Colonic mucosa (tissue), 4 donors: ENCODE measurements at places on chromosomes 2 and 18.

DNA sequence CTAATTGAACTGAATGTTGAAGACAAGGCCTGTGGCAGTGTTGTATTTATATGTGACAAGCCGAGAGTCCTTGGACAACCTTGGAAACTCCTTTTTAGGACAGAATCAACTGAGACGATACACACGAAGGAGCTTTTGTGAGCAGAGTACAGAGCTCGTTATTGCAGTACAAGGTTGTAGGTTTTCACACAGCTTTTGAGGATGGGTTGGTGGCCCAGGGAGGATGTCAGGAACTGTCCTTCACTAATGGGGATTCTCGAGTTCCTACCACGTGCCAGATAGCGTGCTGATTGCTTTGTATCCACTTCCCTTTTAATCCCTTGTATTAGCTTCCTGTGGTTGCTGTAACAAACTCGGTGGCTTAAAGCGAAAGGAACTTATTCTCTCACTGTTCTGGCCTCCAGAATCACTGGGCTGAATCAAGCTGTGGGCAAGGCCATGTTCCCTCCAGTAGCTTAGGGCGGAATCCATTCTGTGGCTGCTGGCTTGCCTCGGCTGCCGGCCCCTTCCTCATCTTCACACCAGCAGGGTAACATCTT is 20.2 kb downstream of the INPP4A start:
- no peak for DNase-seq

GRCh38 chr2:26316041-26316440 is 29.9 kb upstream of the SELENOI start:
- DNase-seq: no peak

- no peak for DNase-seq
Measured at GRCh38 chr18:39414009-39414700, 1848.6 kb upstream of the CELF4 start.

DNA sequence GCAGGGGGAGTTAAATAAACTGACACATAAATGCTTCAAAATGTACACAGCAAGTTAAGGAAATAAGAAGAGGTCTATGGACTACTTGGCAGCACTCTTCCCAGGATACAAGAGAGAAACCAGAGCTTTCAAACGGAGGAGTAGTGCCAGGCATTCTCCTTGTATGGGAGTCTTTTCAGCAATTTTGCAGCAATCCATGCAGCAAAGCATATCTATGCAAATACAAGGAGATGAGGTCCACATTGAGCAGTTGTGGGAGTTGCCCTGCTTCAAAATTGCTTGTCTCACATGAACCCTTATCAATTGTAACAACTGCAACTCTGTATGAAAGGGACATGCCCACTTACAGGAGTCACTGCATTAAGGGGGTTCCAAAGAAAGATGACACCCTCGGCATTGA is 37.8 kb downstream of the SCN9A start:
- no peak for DNase-seq
